ENCODE measurements at places on chromosomes 7 and 10.
A peak's percentile ranks its signal among the peaks of the same experiment; 100 is the strongest.

- no peak for DNase-seq
Observed at GRCh38 chr10:78626471-78626870, 442.3 kb upstream of the ZMIZ1 start.

DNA sequence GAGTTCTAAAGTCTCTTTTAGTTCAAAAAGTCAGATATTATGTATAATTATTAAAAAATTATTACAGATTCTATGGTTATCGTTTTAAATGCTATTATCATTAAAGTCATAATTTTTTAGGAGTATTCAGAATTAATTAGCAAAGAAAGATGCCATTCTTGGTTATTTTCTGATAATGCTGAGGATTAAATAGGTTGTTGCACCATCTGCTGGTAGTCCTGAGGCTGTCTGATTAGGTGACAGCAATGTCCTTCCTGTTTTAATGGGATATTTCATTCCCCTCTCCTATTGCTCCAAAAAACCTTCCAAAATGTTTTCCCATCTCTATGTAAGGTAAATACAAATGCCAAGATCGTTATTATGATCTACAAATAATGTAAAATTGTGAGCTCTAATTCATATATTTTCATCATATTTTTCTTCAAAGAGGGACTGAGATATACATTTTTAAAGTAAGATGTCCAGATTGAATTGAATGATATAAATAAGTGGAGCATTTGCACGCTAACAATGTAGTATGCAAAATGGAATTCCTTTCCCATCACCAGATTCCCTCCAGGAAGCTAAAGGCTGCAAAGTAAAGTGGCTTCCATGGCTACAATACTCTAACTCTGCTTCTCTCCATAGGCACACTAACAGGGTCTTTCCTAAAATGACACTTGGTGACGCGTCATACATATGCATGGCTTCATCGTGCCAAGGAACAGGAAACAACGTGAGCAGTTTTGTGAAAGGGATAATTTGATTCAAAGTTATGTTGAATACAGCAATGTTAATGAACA is 58.8 kb upstream of the AKR1E2 start:
- DNase-seq: no peak

DNA sequence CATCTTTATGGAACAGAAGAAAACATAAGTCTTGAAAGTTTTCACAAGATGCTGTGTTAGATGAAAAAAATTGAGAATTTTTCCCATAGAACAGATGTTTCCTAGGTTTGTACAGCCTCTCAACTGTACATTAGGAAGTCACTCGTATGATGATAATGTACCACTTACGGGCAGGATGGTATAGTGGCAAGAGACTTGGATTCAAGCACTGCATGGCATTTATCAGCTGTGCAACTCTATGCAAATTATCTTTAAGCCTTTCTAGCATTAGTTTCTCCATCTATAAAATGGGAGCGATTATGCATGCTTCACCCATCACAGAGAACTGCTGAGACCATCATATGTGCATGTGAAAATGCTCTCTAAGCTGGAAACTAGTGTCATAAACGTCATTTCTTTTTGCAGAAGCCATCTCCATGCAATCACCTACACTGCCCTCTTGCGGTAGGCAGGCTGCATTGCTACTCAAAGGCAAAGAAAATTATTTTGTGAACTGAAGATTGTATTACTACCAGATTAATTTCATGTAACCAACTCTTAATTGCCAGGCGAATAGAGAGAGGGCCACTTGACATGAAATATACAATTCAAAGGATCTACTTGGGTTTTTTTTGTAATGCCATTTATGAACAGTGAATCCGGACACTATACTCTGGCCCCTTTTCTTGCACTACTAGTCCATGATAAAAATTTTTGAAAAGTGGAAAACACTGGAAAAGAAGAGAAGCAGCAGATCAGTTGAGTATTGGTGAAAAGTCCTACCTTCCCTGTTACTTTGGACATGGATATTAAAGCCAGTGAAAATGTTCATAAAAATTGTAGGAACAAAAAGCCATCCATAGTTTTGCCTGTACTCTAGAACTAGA is 102.3 kb downstream of the JAZF1 start:
- DNase-seq: peak; percentile 62

- DNase-seq: no peak
Observed at GRCh38 chr10:125225051-125225450, 64.7 kb upstream of the CTBP2 start.

DNA sequence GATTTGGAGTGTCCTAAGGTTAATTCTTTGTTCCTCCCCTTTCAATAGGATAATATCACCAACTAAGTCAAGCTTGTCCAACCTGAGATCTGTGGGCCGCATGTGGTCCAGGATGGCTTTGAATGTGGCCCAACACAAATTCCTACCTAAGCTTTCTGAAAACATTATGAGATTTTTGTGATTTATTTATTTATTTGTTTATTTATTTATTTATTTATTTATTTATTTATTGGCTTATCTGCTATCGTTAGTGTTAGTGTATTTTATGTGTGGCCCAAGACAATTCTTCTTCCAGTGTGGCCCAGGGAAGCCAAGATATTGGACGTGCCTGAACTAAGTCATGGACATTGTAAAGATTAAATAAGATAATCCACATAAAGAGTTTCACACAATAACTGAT is 446.0 kb downstream of the PARD3 start:
- no peak for DNase-seq

- DNase-seq: peak; percentile 79
Observed at GRCh38 chr10:6530211-6530840, 49.8 kb downstream of the PRKCQ start.

DNA sequence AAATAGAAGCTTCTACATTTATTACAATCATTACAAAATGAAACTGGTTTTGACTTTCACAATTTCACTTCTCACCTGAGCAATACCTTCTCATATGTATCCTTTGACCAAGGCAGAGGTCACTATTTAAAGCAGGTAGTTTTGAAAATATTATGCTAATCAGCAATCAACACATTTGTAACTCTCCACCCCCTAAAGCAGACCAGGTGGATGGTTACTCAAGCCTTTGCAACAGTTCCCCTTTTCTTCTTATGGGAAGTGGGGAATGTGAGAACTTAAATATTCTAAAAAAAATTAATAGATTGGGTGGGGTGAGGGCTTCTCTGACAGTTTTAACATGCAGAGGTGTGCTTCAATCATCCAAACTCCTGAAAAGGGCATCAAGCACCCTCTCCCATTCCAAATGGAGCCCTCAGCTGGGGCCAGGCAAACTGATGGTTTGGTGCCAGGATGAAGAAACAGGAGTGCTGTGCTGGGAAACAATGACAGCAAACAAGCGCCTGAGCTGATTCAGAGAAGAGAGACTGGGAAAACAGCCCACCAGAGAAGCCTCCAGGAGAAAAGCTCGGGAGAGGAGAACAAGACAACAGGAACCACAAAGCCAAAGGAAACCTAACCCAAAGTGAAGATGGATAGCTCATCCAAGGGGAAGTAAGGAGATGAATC is 17.1 kb downstream of the RAPGEF5 start:
- no peak for DNase-seq

DNA sequence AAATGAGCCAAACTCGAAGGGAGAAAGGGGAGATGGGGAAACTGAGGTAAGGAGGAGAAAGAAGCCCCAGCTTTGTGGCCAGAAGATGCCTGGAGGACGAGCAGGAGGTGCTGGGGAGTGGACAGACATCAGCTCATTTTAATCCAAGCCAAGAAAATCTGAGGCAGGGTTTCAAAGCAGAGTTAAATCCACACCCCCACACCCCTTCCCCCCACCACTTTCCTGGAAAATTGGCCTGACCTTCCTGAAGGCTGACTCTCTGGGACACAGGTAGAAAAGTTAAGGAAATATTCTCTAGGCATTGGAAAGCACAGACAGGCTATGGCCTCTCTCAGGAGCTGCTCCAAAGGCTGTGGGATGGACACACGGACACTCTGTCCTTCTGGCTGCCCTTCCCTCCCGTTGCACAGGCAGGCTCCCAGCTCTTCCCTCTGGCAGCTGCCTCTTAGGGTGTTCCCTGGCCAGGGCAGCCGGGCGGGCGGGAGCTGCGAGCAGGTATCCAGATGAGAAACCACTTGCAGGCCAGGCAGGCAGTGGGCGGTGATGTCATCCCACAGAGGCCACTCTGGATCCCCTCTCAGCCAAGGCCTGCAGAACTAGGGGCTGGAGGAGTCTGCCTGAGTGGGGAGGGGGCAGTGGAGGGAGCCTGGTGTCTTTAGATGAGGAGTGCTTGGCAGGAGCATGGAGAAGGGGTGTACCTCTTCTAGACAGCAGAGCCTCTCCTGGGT is 171.8 kb downstream of the NEURL1 start:
- DNase-seq: no peak

DNA sequence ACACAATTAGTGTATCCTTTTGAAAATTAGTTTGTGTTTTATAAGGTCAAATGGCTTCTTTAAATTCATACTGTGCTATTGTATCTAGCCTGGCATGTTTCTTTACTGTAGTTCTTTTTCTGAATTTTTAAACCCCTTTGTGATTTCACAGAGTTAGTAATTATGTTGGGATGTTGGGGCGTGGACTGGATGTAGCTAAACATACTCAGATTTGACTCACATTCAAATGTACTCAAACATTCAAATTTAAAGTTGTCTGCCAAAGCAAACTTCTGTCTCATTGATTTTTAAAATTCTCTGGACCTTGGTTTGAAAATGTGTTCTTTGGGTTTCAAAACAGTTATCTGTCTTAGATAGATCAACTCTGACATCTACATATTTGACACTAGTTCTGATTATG is 7.2 kb upstream of the NRP1 start:
- no peak for DNase-seq

- no peak for DNase-seq
Observed at GRCh38 chr10:5944389-5945189, 32.8 kb downstream of the IL15RA start.

- no peak for DNase-seq
Observed at GRCh38 chr10:113753020-113753692, 1.7 kb downstream of the PLEKHS1 start.

DNA sequence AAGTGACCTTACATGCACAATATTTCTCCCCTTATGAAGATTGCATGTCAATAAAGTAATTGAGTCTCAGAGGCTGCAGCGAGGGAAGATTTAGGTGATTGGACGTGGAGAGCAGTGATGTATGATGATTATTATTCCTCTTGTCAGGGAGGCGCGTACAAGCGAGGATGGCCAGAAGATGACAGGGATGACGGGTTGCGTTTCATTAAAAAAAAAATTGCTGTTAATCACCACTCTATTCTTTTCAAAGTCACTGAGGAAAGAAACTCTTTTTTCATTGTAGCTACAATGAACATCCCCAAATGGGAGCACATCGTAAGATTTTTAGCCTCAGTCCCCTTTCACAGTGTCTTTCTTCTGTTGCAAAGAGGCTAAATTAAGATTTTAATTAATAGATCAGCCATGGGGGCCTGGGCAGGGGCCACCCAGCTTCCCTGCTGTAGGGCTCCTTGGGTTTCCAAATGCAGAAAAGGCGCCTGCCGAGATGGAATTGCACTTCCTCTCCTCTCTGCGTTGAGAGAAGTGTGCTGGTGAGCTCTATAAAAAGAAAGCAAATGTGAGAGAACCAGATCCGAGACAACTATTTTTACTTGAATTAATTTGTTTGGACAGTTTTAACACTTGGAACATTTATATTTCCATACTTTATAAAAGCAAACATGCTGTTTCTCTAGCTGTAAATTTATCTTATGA is 998.1 kb downstream of the LRMDA start:
- DNase-seq: no peak

- DNase-seq: no peak
Observed at GRCh38 chr10:50467209-50467608, 156.5 kb downstream of the SGMS1 start.

DNA sequence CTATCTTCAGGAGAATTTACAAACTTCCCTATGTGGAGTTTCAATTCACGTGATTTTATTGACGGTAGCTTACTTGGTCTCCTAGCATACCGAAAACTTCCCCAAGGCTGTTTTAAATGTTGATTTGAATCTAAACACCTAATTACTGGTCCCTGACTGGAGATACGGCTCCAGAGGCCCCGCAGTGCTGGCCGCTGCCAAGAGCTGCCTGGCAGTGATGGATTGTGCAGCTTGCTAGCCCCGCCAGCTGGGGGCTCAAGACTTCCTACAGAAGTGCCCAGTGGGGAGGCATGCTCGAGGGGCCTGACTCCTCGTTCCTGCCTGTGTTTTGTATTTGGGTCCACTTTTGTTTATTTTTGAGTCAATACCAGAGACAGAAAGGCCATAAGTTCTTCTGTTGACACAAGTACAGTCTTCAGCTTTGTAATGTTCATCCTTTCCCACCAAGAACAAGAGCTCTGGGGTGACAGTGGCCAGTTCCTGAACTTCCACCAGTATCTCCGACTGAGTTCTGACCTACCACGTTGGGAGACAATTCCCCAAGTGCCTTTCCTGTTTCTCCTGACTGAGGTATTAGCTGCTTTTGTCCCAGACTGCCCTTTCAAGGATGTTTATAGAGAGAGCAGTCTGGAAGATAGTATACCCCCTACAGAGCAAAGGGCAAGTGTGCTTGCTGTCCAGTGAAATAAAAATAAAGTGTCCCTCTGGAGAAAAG is 80.7 kb upstream of the CXCL12 start:
- no peak for DNase-seq

GRCh38 chr7:66164356-66164755 is 40.8 kb upstream of the TPST1 start:
- DNase-seq: no peak

DNA sequence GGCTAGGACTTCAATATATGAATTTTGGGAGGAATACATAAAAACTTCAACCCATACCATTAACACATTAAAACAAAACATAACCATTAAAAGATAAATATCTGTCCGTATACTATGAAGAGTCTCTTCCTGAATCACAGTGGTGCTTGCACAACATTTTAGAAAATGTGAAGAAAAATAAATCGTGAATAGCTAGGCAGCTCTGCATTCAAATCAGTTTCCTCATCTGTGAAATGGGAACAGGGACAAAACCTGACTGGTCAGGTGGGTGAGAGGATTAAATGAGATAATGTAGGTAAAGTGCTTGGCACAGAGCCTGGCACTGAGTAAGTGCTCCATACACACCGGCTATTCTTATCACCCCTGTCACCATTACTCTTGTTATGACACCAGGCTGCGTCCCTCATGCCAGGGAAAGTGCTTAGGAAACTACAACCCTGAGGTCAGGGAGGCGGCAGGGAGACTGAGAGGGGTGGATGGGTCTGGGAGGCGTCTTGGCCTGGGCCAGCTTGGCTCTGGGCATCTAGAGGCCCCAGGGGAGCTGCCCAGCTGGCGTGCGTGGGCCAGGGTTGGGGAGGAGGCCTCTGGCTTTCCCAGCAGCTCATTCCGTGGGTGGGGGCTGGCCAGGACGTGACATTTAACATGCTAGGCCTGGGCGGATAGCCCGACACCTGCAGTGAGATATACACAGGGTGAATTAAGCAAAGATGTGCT is 78.3 kb downstream of the SH3PXD2A start:
- no peak for DNase-seq

DNA sequence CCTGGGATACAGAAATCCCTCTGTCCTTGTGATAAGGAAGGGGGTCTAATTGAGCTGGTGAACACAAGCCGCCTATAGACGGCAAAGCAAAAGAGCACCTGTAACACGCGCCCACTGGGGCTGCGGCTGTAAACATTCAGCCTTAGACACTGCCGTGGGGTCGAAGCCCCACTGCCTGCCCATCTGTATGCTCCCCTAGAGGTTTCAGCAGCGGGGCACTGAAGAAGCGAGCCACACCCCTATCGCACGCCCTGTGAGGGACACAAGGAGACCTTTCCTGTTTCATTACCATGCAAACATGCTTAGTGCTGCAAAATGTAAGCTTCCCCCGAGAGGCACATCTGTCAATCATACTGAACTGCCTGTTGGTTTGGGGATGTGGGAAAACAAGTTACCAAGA is 82.1 kb downstream of the NRP1 start:
- DNase-seq: no peak

Data from activated CD4-positive, alpha-beta T cell treated with anti-CD3 and anti-CD28 coated beads, Interleukin-2, Interleukin-4, amounts not matched to agents 100 ng/mL and 50 ng/mL, durations not matched to agents 16 hours and 8 hours (primary cell).